Fibroblast of gingiva (primary cell): ENCODE measurements at places on chromosomes 5 and 9.
A peak's percentile ranks its signal among the peaks of the same experiment; 100 is the strongest.

GRCh38 chr9:123387686-123388085 lies 31.7 kb downstream of the CRB2 start:
- no peak for DNase-seq

- no peak for DNase-seq
These were observed 146.4 kb upstream of the C9orf72 start for GRCh38 chr9:27719711-27720110.

- no peak for DNase-seq
These were observed 102.5 kb downstream of the SPATA31D1 start for GRCh38 chr9:82091100-82091499.

- no peak for DNase-seq
These were observed 335.3 kb downstream of the DIRAS2 start for GRCh38 chr9:90307167-90307833.

DNA sequence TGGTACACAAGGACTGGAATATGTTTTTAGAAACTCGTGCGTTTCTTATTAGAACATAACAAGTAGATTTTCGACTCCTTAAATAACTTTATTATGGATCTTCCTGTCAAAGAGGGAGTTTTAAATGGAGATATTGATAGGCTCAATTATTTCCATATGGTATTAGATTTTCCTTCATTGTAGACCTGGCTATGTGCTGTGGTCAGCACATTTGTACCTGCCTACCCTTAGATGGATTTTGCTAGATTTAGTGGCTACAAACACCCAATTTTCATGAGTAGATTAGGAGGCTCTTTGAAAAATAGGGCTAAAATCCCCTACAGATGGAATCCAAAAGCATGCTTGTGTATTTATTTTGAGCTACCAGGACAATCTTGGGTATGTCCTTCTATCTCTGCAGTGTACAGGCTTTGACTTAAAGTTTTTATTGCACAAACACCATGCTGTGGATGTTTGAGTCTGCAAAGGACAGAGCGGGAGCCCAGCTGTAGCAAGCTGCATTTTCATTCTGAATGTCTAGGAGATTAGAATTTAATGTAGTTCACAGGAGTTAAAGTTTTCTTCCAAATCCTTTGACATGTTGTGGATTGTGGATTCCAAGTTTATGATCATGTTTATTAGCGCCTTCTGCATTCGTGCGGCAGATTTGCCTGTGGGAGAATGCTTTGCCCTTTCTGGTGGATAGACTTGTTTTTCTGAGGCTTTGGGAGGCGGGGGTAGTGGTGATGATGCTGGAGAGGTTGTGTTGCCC lies 41.6 kb downstream of the GADD45G start:
- no peak for DNase-seq

- no peak for DNase-seq
These were observed 62.6 kb upstream of the C6 start for GRCh38 chr5:41275813-41276512.

GRCh38 chr9:110975969-110976368 lies 62.3 kb downstream of the LPAR1 start:
- DNase-seq, result peak; percentile 62

DNA sequence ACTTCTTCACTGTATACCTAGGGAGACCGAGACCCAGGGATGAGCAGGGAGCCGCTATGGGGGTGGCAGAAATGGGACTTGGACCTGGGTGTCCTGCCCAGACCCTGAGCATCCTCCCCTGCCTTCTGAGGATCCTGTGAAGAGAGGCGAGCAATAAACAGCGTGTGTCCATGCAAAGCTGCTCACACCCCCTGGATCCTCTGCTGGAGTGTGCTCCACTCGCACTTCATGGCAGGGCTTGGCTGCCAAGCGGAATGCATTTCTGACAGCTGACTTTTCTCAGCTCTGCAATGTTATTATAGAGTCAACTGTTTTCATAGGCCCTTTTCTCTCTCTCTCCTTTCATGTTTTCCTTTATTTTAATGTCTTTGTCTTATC lies 31.0 kb upstream of the ALDH1B1 start:
- no peak for DNase-seq

DNA sequence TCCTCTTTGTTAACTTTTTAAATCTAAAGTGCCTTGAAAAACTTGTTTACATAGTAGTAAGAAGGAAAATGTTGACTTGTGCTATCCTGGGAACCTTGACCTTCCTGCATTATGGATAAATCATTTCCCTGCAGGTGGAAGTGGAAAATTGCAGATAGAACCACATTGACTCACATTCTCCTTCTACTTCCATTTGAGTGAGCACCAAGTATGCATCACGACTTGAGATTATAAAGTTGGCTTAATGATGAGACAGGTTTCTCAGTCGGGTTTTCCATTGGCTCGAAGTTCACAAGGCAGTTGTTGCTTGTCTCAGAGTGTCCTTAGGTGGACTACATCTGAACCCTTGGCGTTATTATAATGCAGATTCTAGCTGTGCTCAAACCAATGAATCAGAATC lies 39.9 kb downstream of the DOCK8 start:
- DNase-seq, result no peak

GRCh38 chr9:21070906-21071305 lies 6.8 kb downstream of the IFNB1 start:
- DNase-seq, result peak; percentile 15

GRCh38 chr9:133758228-133758627 lies 20.1 kb upstream of the SARDH start:
- no peak for DNase-seq

DNA sequence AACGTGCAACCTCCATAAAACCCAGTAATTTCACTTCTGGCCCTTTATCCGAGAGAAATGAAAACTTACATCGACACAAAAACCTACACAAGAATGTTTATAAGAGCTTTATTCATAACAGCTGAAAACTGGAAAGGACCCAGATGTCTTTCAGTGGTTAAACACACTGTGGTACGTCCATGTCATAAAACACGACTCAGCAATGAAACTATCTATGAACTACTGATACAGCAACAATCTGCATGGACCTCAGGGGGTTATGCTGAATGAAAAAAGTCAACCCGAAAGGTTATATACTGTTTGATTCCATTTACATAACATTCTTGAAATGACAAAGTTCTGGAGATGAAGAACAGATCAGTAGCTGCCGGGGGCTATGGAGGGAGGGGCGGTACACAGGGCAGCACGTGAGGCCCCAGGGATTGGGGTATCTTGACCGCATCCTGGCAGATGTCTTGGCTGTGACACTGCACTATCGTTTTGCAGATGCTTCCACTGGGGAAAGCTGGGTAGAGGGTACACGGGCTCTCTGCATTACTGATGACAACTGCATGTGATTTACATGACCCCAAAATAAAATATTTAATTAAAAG lies 4.1 kb downstream of the CCDC127 start:
- DNase-seq, result no peak

GRCh38 chr9:101479338-101480030 lies 43.9 kb upstream of the ALDOB start:
- DNase-seq, result no peak

DNA sequence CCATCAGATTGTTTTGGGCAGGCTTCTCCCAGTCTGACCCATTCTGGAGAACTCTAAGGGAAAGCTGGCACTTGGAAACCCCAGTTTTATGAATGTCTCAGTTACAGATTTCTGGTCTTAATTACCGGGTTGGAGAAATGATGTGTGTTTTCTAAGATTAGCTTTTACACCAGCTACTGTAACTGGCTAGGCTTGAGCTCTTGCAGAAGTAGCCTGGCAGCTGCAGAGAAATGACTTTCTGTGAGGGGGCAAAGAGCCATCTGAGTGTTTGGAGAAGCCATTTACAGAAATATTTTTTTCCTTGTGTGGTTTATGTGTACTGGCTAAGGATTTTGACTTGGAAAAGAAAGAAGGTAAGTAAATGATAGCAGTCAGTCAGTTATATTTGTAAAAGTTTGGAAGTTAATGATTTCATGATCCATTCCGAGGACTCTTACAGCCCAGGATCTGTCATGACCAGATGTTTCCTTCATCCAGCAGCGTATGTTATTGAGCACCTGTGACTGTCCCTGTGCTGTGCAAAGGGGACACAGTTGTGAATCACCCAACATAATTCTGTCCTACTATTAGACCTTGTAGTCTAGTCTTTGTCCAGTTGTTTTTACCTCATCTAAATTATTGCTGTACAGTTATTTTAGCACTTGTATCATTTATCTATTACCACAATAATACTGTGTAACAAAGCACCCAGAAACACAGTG lies 53.7 kb upstream of the GDNF start:
- no peak for DNase-seq

DNA sequence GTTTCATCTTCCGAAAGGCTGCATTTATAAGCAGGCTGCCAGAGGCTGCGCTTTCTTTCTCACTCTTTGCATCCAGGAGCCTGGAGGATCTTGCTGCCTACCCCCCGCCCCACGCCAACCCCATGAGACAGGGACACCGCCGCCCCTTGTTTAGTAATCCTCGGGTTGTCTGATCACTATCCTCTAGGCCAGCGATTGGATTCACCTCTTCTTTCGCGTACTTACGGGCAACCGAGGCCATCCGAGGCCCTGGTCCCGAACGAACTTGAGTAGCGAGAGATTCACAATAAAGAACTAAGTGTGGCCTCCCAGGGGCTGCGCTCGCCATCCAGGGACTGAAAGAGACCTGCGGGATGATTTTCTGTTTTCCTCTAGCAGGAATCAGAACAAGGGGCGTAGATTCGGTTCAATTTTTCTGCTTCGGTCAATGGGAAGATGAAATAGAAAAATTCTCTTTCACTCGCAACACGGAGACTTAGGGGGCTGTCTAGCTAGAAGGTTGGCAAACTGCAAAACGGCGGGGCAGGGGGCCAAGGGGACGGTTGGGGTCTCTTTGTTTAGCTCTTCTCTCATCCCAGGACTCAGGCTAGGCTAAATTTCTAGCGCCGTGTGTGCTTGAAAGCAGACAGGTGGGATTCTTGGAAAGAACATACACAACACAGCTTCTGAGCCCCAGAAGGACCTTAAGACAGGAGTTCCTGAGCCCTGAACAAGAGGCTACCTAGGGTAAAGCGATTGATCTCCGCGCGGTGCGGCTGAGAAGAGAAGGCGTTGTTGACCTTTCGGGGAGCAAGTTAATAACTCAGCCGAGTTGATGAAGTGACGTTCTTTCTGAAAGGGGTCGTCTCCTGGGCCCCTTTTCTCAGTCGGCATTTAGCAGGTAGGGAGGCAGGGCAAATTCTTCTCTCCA lies 5.8 kb upstream of the ISL1 start:
- DNase-seq, result no peak

DNA sequence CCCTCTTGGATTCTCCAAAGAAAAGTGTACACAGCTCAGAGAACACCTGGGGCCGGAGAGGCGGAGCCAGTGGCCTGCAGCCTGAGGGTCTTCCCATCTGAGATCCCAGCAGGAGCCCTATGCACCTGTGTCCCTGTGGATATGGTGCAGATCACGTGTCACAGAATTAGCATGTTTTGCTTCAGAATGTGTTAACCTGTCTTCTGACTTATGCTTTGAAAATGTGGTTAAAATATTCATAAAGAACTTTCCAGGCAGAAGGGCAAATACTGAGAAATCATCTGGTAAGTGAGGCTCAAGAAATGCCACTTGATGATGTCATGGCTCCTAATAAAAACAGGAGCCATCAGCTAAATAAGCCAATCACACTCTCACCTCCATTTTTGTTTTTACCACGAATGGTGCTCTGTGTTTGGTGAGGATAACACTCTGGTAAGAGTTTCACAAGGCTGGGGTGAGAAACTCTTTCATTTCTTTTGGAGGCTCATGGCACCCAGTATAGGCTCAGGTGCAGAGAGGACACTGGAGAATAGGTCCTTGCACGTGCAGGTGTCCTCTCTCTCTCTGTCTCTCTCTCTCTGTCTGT lies 279.8 kb downstream of the FSTL4 start:
- DNase-seq, result no peak

DNA sequence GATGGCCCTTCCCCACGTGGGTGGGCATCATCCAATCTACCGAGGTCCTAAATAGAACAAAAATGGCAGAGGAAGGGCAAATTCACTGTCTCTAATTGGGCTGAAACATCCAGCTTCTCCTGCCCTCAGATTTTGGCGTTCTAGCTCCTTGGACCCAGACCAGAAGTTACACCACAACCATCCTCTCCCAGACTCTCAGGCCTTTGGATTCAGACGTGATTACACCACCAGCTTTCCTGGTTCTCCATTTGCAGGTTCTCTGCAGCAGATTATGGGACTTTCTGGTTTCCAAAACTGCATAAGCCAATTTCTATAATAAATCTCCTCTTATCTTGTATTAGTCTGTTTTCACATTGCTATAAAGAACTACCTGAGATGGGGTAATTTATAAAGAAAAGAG lies 73.6 kb upstream of the STARD4 start:
- no peak for DNase-seq

DNA sequence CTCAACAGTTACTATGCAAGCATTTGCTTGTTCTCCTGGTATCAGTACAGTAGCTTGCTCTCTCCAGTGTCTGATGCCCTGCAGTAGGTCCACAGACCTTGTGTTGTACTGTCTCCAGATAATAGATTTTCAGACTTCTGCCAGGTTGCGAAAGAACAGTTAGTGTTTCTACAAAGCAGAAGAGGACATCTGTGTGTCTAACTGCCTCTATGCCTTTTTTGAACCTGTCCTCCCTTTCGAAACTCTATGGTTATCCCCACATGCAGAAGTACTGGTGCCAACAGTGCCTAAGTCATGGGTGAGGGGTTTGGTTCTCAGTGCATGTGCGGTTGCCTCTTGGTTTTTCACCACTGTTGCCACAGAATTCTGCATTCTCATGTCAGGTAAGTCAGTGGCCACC lies 45.9 kb downstream of the KCNN2 start:
- no peak for DNase-seq

GRCh38 chr9:110623462-110624025 lies 44.0 kb upstream of the SVEP1 start:
- DNase-seq, result peak; percentile 53

DNA sequence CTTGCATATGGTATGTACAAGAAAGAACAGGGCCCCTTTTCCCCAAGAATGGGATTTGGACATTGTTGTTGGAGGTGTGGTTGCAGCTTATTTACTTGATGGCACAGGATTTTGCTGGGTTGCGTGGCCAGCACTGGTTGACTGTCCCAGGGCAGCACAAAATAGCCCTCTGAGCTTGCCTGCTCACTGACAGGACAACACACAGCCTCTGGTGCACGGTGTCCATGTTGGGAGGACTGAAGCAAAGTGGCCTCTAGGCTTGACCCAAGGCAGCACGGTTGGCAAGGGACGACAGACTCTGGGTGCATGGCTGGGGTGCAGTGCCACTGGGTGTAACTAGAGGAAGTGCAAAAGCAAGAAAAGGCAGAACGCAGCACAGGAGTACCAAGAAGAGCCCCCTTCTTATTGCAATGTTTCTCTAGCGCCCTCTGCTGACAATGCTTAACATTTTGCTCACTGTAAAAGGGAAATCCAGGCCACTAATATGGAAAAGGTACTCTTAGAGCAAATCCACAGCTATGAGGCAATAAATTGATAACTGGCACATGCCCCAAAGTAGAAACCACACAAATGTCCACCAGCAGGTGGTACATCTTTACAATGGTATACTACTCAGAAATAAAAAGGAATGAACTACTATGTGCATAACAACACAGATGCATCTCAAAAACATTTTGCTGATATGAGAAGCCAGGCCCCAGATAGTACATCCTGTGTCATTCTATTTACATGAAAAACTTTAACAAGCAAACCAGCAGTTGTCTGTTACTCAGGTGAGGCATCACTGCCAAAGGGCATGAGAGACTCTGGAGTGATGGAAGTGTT lies 47.4 kb upstream of the BARX1 start:
- DNase-seq, result peak; percentile 53
